ENCODE measurements at places on chromosomes 6 and 20.

DNA sequence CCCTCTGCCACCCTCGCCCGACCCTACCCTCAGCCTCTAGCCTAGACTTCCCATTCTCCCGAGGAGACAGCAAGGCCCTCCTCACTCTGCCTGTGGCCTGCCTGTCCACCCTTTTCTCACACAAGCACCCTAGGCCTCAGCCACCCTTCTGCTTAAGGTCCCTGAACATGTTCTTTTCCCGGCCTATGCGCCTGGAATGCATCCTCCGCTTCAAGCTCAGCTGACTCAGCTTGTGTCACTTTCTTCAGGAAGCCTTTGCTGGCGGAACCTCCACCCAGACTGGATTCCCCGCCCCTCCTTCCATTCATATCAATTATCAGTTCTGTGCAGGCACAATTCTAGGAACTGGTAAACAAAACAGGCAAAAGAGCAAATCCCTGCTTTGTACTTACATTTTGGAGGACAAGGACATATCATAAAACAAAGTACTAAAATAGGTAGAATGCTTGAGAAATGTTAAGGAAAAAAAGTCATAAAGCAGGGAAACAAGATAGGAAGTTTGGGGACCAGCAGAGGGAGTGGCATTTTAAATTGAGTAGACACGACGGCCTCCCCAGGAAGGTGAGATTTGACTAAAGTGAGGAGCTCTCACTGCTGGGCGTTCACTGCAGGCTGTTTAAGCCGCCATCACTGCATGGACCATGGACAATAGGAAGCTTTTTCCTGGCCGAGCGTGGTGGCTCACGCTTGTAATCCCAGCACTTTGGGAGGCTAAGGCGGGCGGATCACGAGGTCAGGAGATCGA is 17.9 kb upstream of the SNHG17 start:
- DNase-seq = peak; percentile 44

GRCh38 chr20:38343311-38344106 is 2.8 kb upstream of the LBP start:
- peak; percentile 45 for DNase-seq

GRCh38 chr6:53766930-53767329 is 27.9 kb upstream of the LRRC1 start:
- no peak for DNase-seq

DNA sequence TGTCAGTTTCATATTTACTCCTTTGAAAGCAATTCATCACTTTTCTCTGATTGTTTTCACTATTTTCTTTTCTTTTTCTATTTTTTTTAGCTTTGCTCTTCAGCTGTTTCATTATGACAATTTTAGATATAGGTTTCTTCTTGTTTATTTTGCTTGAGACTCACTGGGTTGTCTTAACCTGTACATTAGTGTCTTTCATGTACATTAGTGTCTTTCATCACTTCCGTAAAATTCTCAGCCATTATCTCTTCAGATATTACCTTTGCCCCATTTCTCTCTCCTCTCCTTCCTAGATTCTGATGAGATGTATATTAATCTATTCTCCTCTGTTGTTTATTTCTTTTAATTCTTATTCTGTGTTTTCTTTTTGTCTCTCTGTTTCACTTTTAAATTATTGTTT is 14.5 kb upstream of the TBPL1 start:
- no peak for DNase-seq

GRCh38 chr6:72133324-72133723 is 247.0 kb downstream of the RIMS1 start:
- no peak for DNase-seq

- DNase-seq = peak; percentile 74
Observed at GRCh38 chr20:44683263-44684046, 31.7 kb upstream of the CCN5 start.

DNA sequence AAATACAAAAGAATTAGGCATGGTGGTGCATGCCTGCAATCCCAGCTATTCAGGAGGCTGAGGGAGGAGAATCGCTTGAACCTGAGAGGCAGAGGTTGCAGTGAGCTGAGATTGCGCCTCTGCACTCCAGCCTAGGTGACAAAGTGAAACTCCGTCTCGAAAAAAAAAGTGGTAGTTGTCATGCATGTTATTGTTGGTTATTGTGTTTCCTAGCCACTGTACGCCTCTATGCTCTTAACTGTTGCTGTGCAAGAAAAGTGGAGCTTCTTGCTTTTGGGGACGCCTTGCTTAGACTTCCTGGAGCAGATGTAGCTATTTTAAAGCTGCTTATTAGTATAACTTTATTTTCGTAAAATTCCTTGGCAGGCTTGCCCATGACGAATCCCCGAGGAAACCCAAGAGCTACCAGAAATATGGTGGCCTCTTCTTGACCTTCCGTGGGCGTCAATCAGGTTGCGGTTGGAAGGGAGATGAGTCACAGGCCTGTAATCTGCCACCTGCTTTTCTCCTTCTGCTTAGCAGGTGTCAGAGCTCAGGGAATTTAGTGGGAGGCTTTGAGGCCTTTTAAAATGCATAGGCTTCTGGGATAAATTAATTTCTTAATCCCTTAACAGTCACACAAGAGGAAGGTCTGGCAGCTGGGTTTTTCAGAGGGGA is 17.3 kb downstream of the GABRR2 start:
- peak; percentile 78 for DNase-seq

DNA sequence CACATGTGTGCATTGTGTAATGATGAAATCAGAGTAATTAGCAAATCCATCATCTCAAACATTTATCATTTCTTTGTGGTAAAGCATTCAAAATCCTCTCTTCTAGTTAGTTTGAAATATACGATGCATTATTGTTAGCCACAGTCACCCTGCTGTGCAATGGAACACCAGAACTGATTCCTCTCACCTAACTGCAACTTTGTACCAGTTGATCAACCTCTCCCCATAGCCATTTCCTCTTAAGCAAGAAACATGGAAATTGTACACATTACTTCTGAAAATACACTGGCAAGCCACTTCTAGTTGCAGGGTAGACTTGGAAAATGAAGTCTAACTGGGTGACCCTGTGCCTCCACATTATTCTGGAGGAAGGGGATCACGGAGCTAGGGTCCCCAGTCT is 58.1 kb upstream of the ESR1 start:
- no peak for DNase-seq

GRCh38 chr6:6694368-6694780 is 105.9 kb downstream of the LY86 start:
- no peak for DNase-seq

- no peak for DNase-seq
Observed at GRCh38 chr6:151289399-151290007, 49.7 kb downstream of the AKAP12 start.

DNA sequence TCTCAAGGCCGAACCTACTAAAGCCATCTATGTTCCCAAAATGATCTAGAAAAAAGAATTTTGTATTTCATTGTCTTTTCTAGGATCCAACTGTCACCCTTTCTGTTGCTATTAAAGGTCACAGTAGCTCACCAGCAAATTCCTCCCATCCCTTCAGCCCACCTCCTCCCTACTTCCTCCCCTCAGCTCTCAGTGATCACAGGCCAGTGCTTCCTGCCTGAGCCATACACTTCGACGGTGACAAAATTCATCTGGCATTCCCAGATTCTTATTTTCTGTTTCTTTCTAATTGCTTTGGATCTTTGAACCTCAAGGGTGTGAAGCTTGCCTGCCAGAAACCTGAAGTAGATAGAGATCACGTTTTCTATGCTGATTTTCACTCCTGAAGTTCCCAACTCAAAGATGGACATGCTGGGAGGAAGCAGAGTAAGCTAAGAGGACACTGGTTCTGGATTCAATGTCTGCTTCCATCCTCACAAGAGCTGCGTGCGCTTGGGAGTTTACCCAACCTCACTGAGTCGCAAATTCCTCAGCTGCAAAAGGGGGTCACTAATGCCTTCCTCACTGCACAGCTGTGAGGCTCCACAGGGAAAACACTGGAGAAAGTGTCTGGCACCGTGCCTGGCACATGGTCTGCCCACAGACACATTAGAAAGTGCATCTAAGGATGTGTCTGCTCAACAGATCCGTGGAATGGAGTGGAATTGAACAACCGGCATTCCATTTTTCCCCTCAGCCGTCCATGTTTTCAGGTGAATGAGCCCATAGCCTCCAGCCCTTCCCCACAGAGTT is 34.5 kb downstream of the MDGA1 start:
- peak; percentile 56 for DNase-seq

- DNase-seq = no peak
Observed at GRCh38 chr6:20924911-20925543, 390.8 kb downstream of the CDKAL1 start.

GRCh38 chr6:123089226-123089625 is 93.2 kb downstream of the CLVS2 start:
- no peak for DNase-seq

GRCh38 chr6:145349950-145350510 is 385.3 kb downstream of the EPM2A start:
- DNase-seq = no peak

DNA sequence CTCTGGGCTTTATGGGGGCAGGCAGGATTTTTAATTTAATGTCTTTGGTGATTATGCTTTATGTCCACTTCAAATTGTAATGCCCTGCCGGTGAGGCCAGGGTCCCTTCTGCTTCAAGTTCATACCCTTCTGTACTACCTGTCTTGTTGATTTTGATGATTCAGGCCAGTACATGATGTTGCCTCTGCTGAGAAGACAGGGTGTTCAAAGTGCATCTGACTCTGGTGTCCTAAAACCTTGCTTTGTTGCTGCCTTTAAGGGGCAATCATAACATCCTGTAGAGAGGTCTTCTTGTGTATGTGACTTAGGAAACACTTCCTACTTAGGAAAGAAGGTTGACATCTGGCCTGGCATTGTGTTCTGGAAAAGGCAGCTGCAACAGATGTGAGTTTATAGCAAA is 113.2 kb downstream of the TMEM170B start:
- no peak for DNase-seq

- peak; percentile 59 for DNase-seq
Observed at GRCh38 chr6:20978151-20978614, 443.9 kb downstream of the CDKAL1 start.
